ENCODE measurements at places on chromosomes 6 and 20.
A peak's percentile ranks its signal among the peaks of the same experiment; 100 is the strongest.

GRCh38 chr6:80217794-80218193 is 111.3 kb downstream of the BCKDHB start:
- DNase-seq, result no peak

DNA sequence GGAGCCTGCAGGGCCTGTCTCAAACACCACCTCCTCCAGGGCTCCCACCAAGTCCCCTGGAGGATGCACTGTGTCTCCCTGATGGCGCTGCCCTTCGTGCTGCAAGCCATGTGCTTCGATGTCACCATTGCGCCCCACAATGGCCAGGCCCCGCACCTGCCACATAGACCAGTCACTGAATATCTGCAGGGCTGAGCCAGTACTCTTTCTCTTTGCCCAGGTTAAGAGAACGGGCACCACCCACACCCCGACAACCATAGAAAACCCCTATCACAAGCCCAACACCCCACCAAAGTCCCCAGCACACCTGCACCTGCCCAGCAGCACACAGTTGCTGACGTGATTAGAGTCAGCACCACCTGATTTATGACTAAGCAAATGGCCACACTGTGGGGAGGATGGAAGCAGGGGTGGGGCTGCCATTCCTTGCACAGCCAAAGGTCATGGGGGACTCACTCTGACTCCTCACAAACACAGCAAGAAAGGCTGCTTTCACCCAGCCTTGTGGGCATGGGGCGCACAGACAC is 104.3 kb downstream of the SLC23A2 start:
- no peak for DNase-seq

GRCh38 chr6:5036269-5036668 is 32.4 kb upstream of the RPP40 start:
- no peak for DNase-seq

- DNase-seq, result peak; percentile 45
Measured at GRCh38 chr6:18155864-18156421, 721 bp downstream of the KDM1B start.

- DNase-seq, result no peak
Measured at GRCh38 chr6:157120534-157121232, 202.6 kb downstream of the TMEM242 start.

DNA sequence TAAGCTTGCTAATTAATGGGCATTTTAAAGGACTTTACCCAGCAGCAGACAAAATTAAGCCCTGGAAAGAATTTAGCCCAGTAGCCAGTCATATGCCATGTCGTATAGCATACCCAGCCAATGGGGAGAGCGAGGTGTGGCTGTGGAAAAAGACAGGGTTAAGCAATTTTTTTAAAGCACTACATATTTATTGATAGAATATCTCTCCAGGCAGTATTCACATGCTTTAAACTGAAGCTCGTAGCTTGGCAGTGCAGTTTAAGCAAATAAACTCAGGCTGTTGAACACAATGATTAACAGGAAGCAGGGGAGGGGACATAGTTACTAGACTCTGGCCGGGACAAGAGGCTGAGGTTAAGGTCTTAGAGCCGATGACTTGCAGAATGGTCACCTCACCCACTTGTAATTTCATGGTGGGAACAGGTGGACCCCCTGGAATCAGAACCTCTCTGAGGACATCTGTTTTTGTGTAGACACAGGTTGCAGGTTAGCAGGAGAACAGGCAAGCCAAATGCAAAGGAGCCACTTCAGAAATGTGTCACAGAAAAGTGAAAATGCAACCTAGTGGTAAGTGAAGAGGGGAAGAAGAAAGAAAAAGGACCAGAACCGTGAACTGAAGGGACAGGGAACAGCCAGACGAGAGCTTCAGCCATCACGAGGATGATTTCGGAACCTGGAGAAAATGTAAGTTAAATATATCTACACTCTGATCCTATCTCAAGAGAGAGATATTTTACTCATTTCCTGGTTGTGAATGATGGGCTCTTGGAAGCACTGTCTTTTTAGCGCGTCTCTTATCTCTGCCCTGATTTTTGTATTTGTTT is 7.2 kb downstream of the GCNT2 start:
- DNase-seq, result peak; percentile 48

GRCh38 chr6:7996538-7997111 is 67.6 kb downstream of the BLOC1S5 start:
- DNase-seq, result no peak

DNA sequence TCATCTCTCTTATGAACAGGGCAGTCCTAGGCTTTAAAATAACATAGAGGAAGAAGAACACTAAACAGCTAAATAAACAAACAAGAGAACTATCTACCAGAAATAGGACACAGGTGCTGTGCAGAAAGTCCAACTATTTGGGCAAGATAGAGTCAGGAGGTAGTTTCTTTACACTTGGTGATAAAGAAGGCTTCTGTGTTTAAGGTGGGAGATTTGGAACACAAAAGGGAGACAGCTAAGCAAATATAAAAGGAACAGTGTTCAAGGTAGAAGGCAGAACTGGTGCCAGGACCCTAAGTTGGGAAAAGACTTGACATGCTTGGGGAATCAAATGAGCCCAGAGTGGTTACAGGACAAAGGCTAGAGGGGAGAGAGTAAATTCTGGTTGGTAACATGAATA is 110.5 kb downstream of the MANEA start:
- DNase-seq, result no peak

DNA sequence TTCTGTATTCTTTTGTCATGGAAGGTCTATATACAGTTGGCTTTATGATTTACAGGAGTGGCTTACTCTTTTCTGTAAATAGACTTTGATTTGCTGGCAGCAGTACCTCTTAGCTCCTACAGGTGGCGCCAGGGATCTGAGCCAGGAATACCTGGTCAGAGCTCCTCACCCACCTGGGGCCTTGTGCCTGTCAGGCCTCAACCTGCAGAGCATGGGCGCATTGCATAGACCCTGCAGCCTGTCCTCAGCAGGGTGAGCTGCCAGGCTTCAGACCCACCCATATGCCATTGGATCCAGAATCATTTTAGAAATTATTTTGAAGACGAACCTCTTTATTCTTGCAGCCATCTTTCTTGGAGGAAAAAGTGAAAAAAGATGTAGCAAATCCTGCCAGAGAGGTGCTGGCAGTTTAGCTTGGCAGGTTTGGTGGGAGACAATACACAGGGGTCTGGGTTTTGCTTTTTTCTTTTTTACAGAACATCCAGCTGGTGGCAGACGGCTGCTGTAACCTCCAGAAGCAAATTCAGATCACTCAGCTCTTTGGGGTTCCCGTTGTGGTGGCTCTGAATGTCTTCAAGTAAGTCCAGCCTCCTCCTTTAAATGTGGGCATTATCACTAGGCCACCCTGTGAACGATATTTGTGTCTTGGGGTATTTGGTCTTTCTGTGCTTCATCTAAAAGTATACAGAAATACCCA is 149.1 kb downstream of the MTHFD1L start:
- DNase-seq, result peak; percentile 65

- DNase-seq, result no peak
Measured at GRCh38 chr20:61126369-61127195, 125.5 kb upstream of the CDH4 start.

DNA sequence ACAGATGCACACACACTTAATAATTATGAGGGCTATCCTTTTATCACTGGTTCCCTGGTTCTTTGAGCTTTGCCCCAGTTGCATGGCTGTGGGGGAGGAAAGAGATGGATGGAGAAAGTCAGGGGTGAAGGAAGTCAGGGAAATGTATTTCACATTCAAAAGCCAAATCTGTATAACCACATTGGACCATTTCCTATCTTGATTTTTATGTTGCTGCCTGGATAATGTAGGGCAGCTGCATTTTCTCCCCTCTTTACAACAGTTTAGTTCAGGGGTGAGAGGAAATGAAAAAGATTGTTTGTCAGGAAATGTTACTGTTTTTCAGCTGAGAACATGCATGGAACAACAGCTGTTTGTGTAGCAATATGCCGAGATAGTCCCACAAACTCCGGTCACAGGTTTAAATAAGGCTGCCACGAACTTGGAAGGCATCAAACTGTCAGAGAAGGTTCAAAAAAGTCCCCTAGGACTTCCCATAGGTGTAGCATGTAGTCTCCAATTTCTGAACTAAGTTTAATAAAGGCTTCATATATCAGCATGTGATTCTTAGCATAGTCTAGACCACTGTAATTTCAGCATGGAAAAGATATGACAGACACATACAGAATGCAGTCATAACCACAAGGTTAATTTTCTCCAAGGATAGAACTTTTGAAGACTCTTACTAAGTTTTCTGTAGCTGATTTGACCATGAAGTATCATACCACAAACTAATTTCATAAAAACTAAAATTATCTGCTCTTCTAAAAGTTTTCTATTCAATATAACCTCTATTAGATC is 82.1 kb upstream of the COL21A1 start:
- DNase-seq, result no peak

GRCh38 chr20:10863337-10864060 is 189.7 kb upstream of the JAG1 start:
- no peak for DNase-seq

- no peak for DNase-seq
Measured at GRCh38 chr6:160238761-160239751, 19.6 kb downstream of the SLC22A2 start.

GRCh38 chr6:17957904-17958620 is 29.4 kb downstream of the KIF13A start:
- no peak for DNase-seq

- no peak for DNase-seq
Measured at GRCh38 chr6:36694616-36695015, 3.0 kb upstream of the RAB44 start.

- no peak for DNase-seq
Measured at GRCh38 chr20:50625986-50626677, 65.2 kb downstream of the RIPOR3 start.

GRCh38 chr6:164612751-164613150 is 696.7 kb downstream of the C6orf118 start:
- DNase-seq, result peak; percentile 22

DNA sequence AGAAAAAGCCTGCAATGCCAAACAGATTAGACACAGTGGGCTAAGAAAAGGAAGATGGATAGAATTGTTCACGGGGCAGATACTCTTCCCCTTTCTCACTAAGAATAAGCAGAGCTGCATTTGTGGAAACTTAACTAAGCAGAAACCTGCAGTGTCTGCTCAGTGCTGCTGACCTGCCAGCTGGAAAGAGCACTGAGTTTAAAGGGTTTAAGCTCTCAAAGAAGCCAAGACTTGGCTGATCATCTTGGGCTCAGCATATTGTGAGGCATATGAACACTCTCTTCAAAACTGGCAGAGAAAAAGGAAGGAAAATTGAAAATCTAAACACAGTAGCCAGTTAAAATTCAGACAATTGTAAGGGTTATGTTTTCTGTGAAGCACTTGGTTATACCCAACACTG is 711.1 kb upstream of the EPHA7 start:
- DNase-seq, result peak; percentile 28

DNA sequence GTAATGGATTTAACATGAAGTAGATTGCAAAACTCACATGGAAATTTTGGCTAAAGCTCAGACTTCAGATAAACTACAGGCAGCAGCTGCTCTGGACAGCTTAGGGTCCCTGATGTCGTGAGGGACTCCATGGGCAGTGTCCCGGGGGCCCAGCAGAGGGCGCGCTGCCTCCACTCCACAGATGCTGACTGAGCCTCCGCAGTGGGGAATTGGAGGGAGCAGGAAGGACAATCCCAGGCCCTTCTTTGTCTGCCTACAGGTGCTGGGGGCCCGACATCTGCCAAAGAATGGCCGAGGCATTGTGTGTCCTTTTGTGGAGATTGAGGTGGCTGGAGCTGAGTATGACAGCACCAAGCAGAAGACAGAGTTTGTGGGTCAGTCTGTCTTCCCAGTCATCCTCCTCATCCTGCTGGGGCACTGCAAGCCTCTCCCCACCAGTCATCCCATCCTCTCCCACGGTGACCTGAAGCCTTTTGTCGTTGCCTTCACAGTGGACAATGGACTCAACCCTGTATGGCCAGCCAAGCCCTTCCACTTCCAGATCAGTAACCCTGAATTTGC is 35.9 kb downstream of the PLCG1 start:
- DNase-seq, result peak; percentile 85

DNA sequence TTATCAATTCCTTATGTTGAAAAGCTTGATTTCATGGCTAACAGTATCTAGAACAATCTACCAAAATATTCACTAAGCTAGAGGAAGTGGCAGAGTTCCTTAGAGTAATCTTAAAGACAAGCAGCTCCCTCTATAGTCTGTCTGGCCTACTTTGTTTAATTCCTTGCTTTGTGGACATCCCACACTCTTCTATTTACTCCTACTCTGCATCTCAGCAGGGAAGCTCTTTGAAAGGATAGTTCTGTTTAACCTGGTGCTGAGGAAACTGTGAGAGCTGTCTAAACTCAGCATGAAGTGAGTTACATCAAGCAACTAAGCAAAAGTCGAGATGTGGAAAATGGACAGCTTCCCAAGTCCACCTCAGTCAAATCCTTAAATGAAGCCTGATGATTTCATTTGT is 4.3 kb downstream of the REV3L start:
- peak; percentile 84 for DNase-seq

- no peak for DNase-seq
Measured at GRCh38 chr6:30200551-30201281, 12.5 kb downstream of the TRIM26 start.

- DNase-seq, result no peak
Measured at GRCh38 chr6:41197234-41197633, 3.7 kb downstream of the TREML2 start.

- DNase-seq, result peak; percentile 69
Measured at GRCh38 chr20:46970937-46971630, 76.4 kb downstream of the EYA2 start.

- no peak for DNase-seq
Measured at GRCh38 chr20:62122654-62123449, 577 bp downstream of the LSM14B start.

DNA sequence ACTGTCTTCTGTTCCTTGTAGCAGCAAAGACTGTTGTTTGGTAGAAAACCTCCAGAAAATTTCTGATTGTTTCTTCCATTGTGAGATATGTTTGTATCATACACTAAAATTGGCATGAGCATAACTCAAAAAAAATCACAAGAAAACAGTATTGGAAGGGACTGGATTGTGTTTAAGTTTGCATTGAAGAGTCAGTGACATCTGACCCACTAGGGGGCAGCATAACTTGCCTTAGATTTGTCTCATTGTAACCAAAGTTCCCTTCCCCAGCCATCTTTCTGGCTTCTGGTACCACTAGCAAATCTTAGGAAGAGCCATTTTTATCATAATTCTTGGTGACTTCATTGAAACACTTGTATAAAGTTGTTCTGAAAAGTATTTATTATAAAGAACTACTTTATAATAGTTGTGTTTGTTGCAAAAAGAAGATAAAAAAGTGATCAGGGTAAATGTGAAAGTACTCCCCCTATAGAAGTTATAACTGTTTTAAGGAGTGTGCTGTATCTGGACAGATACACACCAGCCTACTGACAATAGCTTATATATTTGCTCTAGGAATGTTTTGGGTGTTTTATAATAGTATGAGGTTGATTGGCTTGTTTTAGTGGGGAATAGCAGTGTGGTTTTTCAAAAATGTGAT is 7.7 kb downstream of the CSTF1 start:
- peak; percentile 85 for DNase-seq

GRCh38 chr6:85422996-85423395 is 26.9 kb upstream of the NT5E start:
- DNase-seq, result no peak

GRCh38 chr20:43058077-43058476 is 131.6 kb downstream of the PTPRT start:
- no peak for DNase-seq

- DNase-seq, result no peak
Measured at GRCh38 chr20:37309936-37310590, 20.6 kb downstream of the MANBAL start.

GRCh38 chr20:50286609-50287008 is 96.0 kb downstream of the CEBPB start:
- no peak for DNase-seq

GRCh38 chr6:10613077-10613476 is 81.3 kb downstream of the C6orf52 start:
- no peak for DNase-seq

GRCh38 chr20:52031563-52032303 is 159.8 kb downstream of the ZFP64 start:
- no peak for DNase-seq

Measured in pons (tissue), 1 donor.